ENCODE measurements at places on chromosomes 12 and 14.

DNA sequence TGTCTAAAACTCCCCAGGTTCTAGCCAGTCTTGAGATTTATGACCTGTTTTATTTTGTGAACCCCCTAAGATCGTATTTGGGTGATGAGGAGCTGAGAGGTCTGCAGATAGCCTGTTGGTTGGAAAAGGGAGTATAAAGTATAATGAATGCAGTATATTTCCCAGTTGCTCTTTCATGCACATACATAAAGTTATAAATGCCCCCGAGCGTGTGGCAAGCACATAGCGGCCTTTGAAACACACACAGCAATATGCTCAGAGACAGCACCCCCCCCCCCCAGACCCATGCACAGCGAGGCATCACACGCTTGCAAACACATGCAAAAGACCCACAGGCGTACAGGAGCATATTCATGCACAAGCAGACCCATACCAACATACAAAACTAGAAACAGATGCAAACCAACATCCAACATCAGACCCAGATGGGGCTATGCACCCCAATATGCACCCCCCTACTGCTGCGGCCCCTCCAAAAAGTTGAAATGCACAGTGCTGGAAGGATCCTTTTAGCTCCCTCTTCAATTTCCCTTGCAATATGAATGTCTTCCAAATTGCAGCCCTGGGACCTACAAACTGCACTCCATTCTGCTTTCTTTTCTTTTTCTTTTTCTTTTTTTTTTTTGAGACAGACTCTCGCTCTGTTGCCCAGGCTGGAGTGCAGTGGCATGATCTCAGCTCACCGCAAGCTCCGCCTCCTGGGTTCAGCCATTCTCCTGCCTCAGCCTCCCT is 82.2 kb upstream of the TBX3 start:
- DNase-seq = no peak

DNA sequence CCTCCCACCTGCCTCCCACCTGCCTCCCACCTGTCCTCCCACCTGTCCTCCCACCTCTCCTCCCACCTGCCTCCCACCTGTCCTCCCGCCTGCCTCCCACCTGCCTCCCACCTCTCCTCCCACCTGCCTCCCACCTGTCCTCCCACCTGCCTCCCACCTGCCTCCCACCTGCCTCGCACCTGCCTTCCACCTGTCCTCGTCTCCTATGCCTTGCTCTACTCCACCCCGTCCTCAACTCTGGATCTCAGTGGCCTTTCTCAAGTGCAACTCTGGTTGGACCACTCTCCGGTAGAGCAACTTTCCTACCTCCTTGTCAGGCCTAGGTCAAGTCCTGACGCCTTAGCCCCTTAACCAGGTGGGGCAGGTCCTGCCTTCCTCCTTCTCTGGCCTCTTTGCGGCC is 29.3 kb upstream of the PEX5 start:
- no peak for DNase-seq

- no peak for DNase-seq
These were observed 84.1 kb upstream of the SLC38A2 start for GRCh38 chr12:46456356-46457334.

- no peak for DNase-seq
These were observed 29.1 kb downstream of the TMEM260 start for GRCh38 chr14:56608689-56609088.

- DNase-seq = no peak
These were observed 153.4 kb downstream of the TMEM132D start for GRCh38 chr12:129750421-129750820.

DNA sequence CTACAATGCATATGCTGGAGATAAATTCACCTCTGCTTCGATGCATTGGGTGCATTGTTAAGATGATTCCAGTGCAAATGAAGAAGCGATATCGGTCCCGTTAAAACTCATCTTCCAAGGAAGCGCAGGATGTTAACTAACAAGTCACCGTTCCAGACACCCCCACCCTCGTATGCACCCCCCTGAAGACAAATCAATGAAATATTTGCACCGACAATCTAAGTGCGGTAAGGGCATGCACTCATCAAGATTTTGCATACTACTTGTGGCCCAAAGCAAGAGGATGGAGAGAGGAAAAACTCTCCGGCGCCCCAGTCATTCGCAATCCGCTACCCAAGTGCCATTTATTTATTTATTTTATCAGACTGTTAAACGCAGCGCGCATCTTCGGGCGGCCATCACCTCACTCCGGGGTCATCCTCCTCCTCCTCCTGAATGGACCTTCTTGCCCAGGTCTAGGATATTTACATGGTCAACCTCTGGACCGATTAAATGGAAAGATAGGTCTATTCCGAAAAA is 1.2 kb downstream of the NOVA1 start:
- DNase-seq = peak; percentile 62

GRCh38 chr14:76784266-76784874 is 23.1 kb downstream of the VASH1 start:
- DNase-seq = no peak

- no peak for DNase-seq
These were observed 367.5 kb downstream of the DAD1 start for GRCh38 chr14:22221508-22221907.

- no peak for DNase-seq
These were observed 815 bp downstream of the DEGS2 start for GRCh38 chr14:100158566-100159093.

Measured in NCI-H2227 treated with DMSO at 0.1 percent for 48 hours (cell line).